ENCODE measurements at places on chromosomes 12 and 14.

DNA sequence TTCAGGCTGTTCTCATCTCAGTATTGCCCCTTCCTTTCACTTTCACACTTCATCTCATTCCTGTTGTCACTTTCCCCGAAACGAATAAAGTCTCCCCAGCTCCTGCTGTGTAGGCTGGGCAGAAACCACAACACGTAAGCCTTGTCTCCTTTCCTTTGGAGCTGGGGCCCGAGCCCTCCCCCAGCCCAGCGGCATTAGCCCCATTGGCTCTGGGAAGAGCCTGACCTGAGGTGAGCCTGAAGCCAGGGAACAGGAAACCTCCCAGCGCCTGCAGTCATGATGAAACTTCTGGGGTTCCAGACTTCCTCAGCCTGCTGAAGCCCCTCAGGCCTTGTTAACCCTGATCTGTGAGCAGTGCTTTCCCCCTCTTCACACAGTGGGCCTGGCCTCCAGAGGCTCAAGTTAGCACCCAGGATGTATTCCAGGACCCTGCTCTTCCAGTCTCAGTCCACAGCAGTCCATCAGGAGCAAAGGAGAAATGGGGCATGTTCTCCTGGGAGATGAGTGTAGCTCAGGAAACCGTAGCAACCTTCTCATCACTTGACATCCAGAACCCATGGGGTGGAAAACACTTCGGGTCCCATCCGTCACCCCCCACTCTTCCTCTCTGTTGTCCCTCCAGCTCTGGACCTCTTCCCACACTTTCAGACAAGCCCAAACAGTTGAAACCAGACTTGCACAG lies 21.8 kb downstream of the VASH1 start:
- peak overlapping the region; percentile 80 for H3K27ac ChIP-seq
- H3K36me3 ChIP-seq = peaks cover 4% of the 10 kb centered on the region
- DNase-seq = no peak
- H3K27me3 ChIP-seq = no peaks in the 10 kb centered on the region

- H3K4me1 ChIP-seq = no peaks in the 10 kb centered on the region
- no peak overlapping the region for H3K27ac ChIP-seq
- no peaks in the 10 kb centered on the region for H3K36me3 ChIP-seq
These were observed 105.8 kb downstream of the PRKD1 start for GRCh38 chr14:29821661-29822429.

DNA sequence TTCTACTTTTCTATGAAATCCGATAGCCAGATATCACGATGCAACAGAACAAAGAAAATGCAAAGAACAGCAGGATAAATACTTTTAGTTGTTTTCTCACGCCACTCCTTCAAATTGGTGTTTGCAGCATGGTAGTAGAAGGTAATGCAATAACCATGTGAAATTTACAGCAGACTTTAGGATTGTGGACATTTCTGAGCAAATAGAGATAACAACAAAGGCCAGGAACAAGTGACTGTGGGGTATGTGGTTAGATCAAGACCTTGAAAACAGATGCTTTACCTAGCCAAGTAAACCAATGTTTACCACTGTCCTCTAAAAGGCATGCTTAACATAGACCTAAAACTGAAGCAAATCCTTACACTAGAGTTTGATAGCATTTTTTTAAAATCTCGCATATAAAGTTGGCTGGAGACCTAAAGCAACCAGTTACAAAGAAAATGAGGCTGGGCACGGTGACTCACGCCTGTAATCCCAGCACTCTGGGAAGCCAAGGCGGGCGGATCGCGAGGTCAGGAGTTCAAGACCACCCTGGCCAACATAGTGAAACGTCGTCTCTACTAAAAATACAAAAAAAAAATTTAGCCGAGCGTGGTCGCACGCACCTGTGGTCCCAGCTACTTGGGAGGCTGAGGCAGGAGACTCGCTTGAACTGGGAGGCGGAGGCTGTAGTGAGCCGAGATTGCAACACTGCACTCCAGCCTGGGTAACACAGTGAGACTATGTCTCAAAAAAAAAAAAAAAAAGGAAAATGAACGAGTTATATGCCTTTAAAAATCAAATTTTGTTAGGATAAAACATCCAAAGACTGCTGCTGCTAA lies 123.2 kb upstream of the FOXN3 start:
- H3K4me1 ChIP-seq = peaks cover 49% of the 10 kb centered on the region
- no peak overlapping the region for H3K4me3 ChIP-seq
- H3K27ac ChIP-seq = no peak overlapping the region

GRCh38 chr12:113064395-113065125 lies 8.0 kb downstream of the DTX1 start:
- no peak for DNase-seq
- peaks cover 41% of the 10 kb centered on the region for H3K4me1 ChIP-seq
- H3K36me3 ChIP-seq = no peaks in the 10 kb centered on the region
- H3K4me3 ChIP-seq = no peak overlapping the region

- H3K27ac ChIP-seq = peak overlapping the region; percentile 49
- H3K4me1 ChIP-seq = peaks cover 9% of the 10 kb centered on the region
- no peaks in the 10 kb centered on the region for H3K27me3 ChIP-seq
- DNase-seq = no peak
These were observed 112.2 kb upstream of the FKBP4 start for GRCh38 chr12:2682296-2683251.

GRCh38 chr12:59787610-59788009 lies 191.8 kb downstream of the SLC16A7 start:
- no peak overlapping the region for H3K27ac ChIP-seq
- H3K4me3 ChIP-seq = no peak overlapping the region
- H3K27me3 ChIP-seq = no peaks in the 10 kb centered on the region
- H3K4me1 ChIP-seq = no peaks in the 10 kb centered on the region
- peaks cover 14% of the 10 kb centered on the region for H3K36me3 ChIP-seq

DNA sequence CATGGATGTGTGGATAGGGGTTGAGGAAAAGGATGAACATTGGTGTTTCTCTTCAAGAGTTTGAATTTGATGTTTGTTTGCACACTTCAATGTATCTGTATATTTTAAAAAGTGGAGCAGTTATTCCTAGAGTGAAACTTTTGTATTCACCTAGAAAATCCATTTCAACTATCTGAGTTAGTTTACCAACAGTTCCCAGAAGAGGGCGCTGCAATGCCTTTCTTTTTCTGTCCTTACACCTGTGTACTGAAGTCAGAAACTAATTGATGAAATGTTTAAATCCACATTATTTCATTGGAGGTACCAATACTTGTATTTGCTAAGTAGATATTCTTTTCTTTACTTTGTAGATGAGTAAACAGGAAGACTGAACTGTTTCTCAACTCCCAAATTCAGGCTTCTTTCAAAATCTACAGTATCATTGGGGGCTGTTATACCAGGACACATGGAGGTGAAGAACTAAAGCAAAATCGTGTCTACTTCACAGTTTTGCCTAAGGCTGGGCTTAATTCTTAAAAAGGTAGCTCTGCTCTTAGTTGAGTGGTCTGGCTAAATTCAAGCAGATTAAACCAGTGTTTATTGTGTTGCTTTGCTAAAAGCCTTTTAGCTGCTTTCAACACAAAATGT lies 26.6 kb upstream of the KLRB1 start:
- peaks cover 49% of the 10 kb centered on the region for H3K4me1 ChIP-seq
- H3K27ac ChIP-seq = peak overlapping the region; percentile 82
- no peaks in the 10 kb centered on the region for H3K27me3 ChIP-seq
- H3K36me3 ChIP-seq = peaks cover 20% of the 10 kb centered on the region

DNA sequence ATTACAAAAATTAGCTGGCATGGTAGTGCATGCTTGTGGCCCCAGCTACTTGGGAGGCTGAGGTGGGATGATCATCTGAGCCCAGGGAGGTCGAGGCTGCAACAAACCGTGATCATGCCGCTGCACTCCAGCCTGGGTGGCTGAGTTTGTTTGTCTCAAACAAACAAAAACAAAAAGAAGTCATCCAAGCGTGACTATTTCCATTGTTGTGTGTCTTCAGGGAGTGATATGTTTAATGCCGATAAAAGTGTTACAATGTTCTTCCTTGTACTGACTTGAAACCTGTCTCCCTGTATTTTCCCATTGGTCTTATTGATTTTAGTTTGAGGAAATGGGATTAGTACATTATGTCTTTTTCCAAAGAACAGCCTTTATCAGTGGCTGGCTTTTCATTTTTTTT lies 75.6 kb upstream of the USP44 start:
- DNase-seq = no peak
- no peaks in the 10 kb centered on the region for H3K36me3 ChIP-seq
- H3K4me3 ChIP-seq = no peak overlapping the region
- no peaks in the 10 kb centered on the region for H3K4me1 ChIP-seq

DNA sequence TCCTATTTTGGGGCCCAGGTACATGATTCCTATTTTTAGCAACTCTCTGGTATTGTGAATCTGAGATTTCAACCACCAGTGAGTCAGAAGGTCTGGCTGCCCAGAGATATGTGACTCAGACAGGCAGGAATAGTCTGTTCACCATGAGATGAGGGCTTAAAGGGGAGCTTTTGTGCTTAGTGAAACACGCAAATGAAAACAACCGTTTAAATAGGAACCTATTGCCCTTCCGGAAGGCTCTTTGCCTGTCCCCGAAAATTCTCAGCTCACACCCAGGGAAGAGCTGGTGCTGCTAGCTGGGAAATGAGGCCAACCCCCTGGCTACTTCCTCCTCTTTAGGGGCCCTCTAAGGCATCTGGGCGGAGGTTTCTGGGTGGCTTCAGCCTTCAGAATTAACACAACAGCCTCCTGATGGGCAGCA lies 283.6 kb downstream of the CACNA1C start:
- no peaks in the 10 kb centered on the region for H3K36me3 ChIP-seq
- H3K4me3 ChIP-seq = no peak overlapping the region
- H3K27me3 ChIP-seq = no peaks in the 10 kb centered on the region
- H3K4me1 ChIP-seq = peaks cover 9% of the 10 kb centered on the region
- H3K27ac ChIP-seq = no peak overlapping the region
- no peak for DNase-seq

DNA sequence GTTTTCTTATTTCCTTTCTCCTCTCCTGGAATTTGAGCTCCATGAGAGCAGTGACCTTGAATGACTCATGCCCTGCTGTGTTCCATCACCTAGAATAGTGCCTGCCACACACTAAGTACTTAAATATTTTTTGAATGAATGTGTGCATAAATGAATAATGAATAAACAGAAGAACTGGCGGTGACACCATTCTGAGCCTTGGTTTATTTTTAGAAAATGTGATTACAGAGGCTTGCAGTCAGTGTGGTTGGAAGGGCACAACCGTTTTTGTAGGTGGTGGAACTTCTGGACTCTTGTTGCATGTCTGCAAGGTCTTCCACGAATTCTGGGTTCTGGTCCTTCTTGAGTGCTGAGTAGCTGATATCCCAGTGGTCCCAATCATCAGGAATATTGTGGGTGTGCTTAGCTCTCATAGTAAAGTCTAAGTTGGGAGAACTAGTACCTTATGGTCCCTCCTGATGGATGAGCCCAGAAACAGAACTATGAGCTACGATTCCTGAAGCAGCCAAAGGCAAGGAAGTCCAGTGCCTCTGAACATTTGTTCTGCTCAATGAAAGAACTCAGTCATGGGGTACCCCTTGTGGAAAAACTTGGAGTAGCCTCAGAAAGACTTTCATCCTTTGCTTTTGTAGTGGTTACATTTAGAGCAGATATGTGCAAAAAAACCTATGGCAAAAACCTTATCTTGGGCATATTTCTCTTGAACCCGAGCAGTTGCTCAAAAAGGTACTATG lies 28.8 kb upstream of the BHLHE41 start:
- no peak overlapping the region for H3K4me3 ChIP-seq
- no peak for DNase-seq
- H3K27ac ChIP-seq = no peak overlapping the region
- no peaks in the 10 kb centered on the region for H3K36me3 ChIP-seq
- peaks cover 4% of the 10 kb centered on the region for H3K27me3 ChIP-seq

- no peaks in the 10 kb centered on the region for H3K4me1 ChIP-seq
- H3K4me3 ChIP-seq = no peak overlapping the region
- DNase-seq = no peak
These were observed 3.2 kb upstream of the CLEC4C start for GRCh38 chr12:7750350-7750749.

DNA sequence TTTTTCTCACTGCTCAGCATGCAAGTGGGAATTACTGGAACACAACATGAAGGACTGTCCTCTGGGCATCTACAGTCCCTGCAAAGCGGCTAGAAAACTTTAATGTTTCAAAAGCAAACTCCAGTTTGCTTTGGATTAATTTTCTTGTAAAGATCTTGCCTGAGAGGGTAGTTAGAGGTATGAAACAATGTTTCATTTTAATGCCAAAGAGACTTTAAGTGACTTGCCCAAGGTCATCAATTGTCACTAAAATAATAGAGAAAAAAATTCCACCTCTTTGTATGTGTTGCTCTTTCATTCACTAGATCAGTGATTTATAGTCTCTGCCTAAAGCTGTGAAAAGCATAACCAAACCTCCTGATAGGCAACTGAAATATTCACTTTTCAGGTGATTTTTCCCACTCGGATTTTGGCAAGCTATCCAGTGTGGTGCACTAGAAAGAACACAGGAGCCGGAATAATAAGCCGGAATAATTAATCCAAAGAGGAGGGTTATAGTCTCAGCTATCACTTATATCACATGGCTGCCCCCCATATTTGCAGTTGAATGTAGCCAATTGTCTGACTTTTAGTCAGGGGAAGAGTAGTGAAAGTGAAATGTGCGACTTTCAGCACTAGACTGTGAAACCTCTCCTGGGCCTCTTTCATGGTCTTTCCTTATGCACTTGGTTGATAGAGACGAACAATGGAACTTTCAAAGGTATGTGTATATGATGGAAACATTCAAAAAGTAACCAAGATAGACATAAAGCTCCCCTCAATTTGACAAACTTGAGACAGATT lies 107.7 kb downstream of the SLC6A15 start:
- no peak for DNase-seq
- no peak overlapping the region for H3K27ac ChIP-seq
- H3K27me3 ChIP-seq = no peaks in the 10 kb centered on the region
- H3K36me3 ChIP-seq = no peaks in the 10 kb centered on the region

DNA sequence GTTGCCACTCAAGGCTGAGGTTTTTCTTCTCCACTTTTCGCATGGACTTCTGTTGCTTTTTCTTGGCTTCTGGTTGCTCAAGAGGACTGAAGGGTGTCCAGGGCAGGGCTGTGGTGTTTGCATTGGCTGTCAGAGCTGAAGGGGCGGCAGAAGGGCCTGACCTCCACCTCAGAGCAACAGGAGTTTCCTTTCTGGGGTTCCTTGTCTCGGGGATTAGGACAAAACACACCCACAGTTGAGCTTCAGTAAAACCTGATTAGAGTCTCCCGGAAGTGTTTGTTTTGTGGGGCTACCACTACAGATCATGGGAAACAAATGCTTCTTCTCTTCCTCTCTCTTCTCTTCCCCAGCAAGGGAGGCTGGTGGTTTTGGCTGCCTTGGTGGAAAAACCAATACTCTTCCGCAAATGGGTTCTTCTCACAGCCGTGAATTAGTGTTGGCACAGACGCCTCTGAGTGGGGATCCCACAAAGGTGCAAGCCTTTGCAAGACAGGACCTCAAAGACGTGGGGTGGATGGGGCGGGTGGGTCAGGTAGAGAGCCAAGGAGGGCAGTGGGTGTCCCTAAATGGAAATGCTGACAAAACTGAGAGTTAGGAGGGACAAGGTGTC lies 317.7 kb upstream of the TBX3 start:
- H3K27ac ChIP-seq = no peak overlapping the region
- H3K27me3 ChIP-seq = peaks cover 1% of the 10 kb centered on the region

GRCh38 chr14:61561657-61562276 lies 133.5 kb upstream of the HIF1A start:
- H3K27me3 ChIP-seq = no peaks in the 10 kb centered on the region
- H3K27ac ChIP-seq = peak overlapping the region; percentile 9
- peaks cover 62% of the 10 kb centered on the region for H3K4me1 ChIP-seq
- no peak overlapping the region for H3K4me3 ChIP-seq
- peaks cover 6% of the 10 kb centered on the region for H3K36me3 ChIP-seq

Measured in activated naive CD8-positive, alpha-beta T cell treated with anti-CD3 and anti-CD28 coated beads, Interleukin-2, amount 50 U/mL, for 24 hours (primary cell).